ENCODE measurements at places on chromosomes 16 and 17.

GRCh38 chr17:74474043-74474792 is 7.8 kb downstream of the CD300A start:
- no peak for DNase-seq

- no peak for DNase-seq
Measured at GRCh38 chr17:69574257-69575197, 160.0 kb downstream of the MAP2K6 start.

DNA sequence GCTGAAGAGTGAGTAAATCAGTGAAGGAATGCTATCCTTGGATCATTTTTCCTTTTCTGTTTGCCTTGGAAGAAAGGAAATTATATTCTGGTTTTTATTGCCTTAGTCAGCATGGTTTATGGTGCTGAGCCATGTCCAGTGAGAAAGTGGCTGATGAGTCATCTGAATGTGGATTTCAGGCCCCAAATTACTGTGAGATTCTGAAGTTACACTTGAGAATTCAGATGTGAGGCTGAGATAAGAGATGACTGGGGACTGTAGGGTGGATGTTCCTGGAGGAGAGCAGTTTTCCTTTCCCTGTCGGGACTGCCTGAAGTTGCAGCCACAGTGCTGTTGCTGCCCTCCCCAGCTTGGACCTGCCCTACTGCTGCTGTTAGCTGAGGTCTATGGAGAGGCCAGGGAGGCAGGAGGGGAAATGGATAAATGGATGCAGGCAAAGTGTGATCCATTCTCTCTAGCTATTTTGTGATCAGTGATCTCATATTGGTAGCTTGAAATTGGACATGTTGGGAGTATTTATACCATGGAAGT is 4.2 kb upstream of the MAP3K14 start:
- DNase-seq: no peak

DNA sequence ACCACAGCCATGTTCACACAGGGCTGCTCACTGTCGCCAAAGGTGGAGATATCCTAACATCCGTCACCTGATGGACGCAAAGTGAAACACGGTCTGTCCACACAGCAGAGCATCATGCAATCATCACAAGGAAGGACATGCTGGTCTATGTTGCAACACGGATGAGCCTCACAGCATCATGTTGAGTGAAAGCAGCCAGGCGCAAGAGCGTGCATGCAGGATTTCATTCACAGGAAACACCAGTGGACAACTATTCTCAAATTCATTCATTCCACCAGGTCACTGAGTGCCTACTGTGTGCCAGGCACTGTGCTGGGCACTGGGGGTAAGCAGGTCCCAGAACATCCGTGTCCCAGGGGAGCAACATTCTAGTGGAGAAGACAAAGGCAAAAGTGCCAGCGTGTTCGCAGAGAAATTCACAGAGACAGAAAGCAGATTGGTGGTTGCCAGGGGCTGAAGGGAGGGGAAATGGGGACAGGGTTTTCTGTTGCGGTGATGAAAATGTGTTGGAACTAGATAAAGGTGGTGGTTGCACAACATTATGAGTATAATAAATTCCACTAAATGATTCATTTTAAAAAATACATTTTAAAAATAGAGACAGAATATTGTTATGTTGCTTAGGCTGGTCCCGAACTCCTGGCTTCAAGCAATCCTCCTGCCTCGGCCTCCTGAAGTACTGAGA is 22.7 kb upstream of the KCNJ12 start:
- DNase-seq: no peak

DNA sequence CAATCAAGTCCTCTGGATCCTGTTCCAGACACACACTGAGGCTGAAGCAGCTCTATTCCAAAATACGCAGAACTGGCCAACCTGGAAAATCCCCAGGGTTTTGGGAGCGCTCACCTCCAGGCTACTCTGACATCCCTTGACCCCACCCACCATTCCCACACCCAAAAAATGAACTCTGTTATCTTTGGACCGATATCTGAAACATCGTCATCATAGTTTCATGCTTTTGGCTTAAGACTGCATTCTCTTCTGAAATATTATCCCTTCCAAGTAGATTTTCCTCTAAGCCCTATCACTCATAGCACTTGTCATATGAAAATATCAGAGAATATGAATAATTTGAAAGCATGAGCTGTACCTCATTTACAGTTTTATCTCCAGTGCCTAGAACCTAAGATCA is 34.7 kb downstream of the VAT1L start:
- no peak for DNase-seq

All from hypothalamus (tissue), 51 donors.